NCI-H187 treated with DMSO at 0.1 percent for 48 hours (cell line): ENCODE measurements at places on chromosomes 3 and 15.

GRCh38 chr3:46895204-46895660 is 17.7 kb downstream of the PTH1R start:
- no peak for DNase-seq

GRCh38 chr15:70566989-70567388 is 196.4 kb downstream of the UACA start:
- no peak for DNase-seq

DNA sequence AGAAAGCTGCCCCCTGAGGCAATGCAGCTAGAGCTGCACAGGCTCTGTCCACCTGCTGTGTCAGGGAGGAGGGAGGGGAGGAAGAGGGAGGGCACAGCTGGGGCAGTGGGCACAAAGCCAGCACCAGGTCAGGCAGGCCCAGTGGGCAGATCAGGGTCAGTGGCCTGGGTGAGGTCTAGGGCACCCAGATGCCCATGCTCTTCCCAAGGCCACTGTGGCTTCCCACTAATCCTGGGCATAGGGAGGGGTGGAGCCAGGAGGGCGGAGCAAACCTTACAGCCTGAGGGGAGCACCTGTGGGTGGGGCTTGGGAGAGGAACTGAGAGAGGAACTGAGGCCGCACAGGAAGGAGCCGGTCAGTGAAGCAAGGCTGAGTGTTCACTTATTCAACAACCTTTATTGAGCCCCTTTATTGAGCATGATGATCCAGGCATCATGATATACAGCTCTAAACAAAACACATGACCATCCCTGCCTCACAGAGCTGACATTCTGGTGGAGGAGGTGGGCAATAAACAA is 55.0 kb downstream of the RHCG start:
- DNase-seq = no peak

DNA sequence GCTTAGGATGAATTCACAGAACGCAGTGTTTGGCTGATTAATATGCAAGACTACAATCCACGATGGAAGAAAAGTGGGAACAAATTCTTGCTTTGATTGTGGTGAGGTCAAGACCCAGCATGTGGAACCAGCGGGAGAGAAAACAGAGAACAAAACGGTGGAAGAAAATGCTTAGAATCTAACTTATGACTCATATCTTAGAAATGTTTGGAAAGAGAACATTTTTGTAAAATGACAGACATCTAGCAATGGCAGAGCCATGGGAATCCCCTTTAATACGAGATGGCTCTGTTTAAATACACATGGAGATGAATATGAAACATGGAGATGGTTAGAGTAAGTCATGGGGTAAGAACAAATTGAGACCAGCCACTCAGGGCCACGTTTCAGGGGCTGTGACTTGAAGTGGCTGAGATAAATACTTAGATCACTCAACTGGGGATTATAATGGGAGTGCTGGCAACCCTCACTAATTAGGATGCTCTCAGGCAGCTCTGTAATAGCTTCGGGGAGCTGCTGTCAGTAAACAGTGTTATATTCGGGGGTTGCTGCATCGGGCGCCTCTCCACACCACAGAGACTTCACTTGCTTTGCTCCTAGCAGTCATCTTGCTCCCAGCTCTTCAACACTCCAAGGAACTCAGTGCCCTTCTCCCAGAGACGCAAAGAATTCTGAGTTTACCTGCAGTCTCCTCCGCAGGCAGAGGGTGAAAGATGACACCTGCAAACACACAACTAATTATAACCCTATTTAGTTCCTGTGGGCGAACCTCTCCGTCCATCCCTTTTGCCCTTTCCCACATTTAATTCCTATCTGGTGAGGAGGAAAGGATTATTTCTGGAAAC is 68.0 kb upstream of the ONECUT1 start:
- DNase-seq = no peak

DNA sequence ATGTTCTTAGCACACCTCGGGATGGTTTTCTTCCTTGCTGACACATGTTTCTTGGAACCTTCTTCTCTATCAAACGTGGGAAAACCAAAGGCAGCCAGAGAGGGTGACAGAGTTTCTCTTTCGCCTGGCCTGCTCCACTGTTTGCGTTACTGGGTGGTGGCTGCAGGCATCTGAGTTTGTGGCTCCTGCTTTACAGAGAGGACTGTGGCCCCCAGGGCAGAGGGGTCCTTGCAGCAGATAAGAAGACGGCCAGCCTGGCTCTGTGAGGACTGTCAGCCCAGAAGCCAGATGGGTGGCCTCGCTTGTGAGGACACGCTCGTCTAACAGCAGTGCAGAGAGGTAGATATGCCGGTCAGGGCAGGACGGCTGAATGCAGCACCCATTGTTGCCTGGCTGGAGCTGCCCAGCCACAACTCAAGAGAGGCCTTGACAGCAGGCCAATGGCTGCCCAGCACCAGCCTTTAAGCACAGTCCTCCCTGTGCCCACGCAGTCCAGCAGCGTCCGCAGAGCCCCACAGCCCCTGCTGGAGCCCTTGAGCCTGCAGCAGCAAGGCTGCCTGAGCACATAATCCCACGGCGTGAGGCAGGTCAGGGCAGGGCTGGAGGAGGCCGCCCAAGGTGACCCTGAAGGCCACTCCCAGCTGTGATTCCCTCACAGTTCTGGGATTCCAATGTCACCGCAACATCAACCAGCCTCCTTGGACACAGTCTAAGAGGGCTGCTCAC is 15.0 kb upstream of the SPTBN5 start:
- no peak for DNase-seq

GRCh38 chr3:38141952-38142273 is 3.5 kb downstream of the MYD88 start:
- DNase-seq = no peak

DNA sequence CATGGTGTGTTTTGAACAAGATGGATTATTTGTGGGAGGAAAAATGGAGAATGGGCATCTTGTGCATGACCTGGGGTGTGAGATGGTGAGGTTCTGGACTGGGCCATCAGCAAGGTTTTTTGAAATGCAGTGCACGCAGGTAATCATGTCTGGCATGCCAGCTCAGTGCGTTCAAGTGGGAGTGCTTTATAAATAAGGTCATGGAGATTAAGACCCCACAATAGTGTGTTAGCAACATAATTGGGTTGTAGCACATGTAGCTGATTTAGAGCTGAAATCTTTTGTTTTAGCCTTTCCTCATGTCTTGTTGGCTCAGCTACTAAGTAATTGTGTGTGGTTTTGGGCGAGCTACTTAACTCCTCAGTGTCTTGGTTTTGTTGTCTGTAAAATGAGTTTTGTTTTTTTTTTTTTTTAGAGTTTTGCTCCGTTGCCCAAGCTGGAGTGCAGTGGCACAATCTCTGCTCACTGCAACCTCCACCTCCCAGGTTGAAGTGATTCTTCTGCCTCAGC is 3.9 kb upstream of the CACNA1D start:
- no peak for DNase-seq
